ENCODE measurements at places on chromosomes 4 and X.

DNA sequence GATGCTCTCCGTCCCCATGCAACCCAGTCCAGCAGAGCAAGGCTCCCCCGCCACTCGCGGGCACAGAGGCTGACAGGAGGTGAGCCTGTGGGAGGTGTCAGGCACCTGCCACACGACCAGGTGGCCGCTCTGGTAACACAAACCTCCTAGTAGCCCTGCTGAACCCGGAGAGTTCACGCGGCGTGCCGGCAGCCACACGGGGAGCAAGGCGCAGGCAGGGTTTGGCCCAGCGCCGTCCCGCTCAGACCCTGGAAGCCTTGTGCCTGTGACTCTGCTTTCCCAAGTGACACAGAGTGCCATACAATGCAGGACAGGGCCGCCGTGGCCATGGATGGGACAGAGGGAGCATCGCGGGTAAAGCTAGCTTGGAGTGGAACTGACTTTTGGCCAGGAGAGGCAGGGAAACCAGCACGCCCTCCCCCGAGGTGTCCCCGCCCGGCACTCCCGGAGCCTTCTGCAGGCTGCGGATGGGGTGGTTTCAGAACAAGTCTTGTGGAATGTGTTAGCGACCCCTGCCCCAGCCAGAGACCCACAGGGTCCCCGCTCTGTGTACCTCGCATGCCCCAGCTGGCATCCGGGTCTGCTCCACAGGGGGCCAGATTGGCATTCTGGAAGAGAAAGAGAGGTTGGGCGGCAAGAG is 44.7 kb upstream of the AFAP1 start:
- no peaks in the 10 kb centered on the region for H3K36me3 ChIP-seq
- no peak for DNase-seq
- no peak overlapping the region for H3K4me3 ChIP-seq

GRCh38 chr4:26237916-26238315 is 82.9 kb upstream of the RBPJ start:
- H3K27ac ChIP-seq = no peak overlapping the region
- H3K4me3 ChIP-seq = no peak overlapping the region
- H3K36me3 ChIP-seq = no peaks in the 10 kb centered on the region
- H3K4me1 ChIP-seq = peaks cover 12% of the 10 kb centered on the region
- peaks cover 12% of the 10 kb centered on the region for H3K27me3 ChIP-seq
- DNase-seq = no peak

- H3K27ac ChIP-seq = no peak overlapping the region
- H3K27me3 ChIP-seq = peaks cover 13% of the 10 kb centered on the region
- H3K4me1 ChIP-seq = no peaks in the 10 kb centered on the region
- DNase-seq = no peak
These were observed 3.4 kb upstream of the GABRE start for GRCh38 chrX:151977923-151978322.

DNA sequence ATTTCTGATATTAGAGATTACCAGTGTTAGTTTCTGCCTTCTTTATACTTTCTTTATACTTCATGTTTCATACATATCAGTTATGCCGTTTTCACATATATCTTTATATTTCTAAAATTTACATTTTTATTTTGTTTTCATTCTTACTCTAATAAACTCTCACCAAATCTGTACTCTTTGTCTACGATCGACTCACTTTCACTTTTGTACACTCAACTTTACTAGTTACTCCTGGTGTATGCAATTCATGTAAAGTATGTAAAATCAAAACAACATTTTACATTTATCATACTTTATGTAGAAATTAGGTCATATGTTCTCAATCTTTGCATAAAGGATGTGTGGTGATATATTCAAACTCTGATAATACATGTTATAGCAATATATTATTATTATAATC is 59.9 kb downstream of the UGT2A3 start:
- H3K27me3 ChIP-seq = no peaks in the 10 kb centered on the region
- no peak overlapping the region for H3K4me3 ChIP-seq
- no peak overlapping the region for H3K27ac ChIP-seq
- DNase-seq = no peak

GRCh38 chr4:147025042-147025441 is 79.4 kb upstream of the TTC29 start:
- H3K27me3 ChIP-seq = no peaks in the 10 kb centered on the region
- no peak overlapping the region for H3K4me3 ChIP-seq
- no peaks in the 10 kb centered on the region for H3K36me3 ChIP-seq
- no peak overlapping the region for H3K27ac ChIP-seq

DNA sequence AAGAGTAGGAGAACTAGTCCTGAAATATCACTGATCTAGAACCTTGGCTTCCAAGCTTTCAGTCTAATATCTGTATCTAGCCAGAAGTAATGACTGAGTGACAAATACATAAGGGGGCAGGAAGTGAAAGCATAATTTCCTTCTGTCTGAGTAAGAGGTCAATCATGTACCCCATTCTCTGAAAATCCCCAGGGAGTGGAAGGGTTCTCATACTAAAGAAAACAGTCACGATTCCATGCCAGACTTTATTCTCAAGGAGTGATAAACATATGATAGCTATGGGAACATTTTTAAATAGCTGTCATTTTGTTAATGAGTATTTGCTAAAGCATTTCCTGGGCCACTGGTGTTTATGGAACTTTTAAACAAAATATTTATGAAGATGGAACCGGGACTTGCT is 308.5 kb downstream of the ARHGAP24 start:
- H3K36me3 ChIP-seq = no peaks in the 10 kb centered on the region
- DNase-seq = no peak
- peaks cover under 1% of the 10 kb centered on the region for H3K27me3 ChIP-seq
- H3K4me1 ChIP-seq = no peaks in the 10 kb centered on the region

- no peak overlapping the region for H3K4me3 ChIP-seq
- H3K27me3 ChIP-seq = no peaks in the 10 kb centered on the region
- no peak for DNase-seq
These were observed 1176.2 kb downstream of the PCDH7 start for GRCh38 chr4:31896349-31896748.

GRCh38 chr4:68451246-68452211 is 4.3 kb downstream of the TMPRSS11E start:
- H3K36me3 ChIP-seq = no peaks in the 10 kb centered on the region
- H3K27me3 ChIP-seq = no peaks in the 10 kb centered on the region
- H3K4me1 ChIP-seq = peaks cover 14% of the 10 kb centered on the region
- H3K4me3 ChIP-seq = no peak overlapping the region

DNA sequence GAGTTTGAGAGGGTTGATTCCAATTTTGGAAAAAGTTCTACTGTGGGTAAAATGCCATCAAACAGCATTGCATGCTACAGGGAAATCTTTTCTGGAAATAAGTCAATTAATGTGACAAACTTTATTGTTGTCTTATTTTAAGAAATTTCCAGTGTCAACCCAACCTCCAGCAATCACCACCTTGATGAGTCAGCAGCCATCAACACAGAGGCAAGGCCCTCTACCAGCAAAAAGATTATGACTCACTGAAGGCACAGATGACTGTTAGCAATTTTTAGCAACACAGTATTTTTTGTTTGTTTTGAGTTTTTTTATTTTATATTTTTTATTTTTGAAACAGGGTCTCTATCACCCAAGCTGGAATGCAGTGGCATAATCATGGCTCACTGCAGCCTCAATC is 165.4 kb upstream of the C1QTNF7 start:
- no peaks in the 10 kb centered on the region for H3K36me3 ChIP-seq
- H3K4me1 ChIP-seq = no peaks in the 10 kb centered on the region
- no peak overlapping the region for H3K27ac ChIP-seq
- H3K4me3 ChIP-seq = no peak overlapping the region

- no peak overlapping the region for H3K27ac ChIP-seq
- H3K4me1 ChIP-seq = no peaks in the 10 kb centered on the region
- H3K4me3 ChIP-seq = no peak overlapping the region
- no peak for DNase-seq
- no peaks in the 10 kb centered on the region for H3K36me3 ChIP-seq
These were observed 189.0 kb upstream of the HCCS start for GRCh38 chrX:10922159-10922558.

- peaks cover 29% of the 10 kb centered on the region for H3K4me1 ChIP-seq
- H3K36me3 ChIP-seq = peaks cover 13% of the 10 kb centered on the region
- no peak overlapping the region for H3K4me3 ChIP-seq
These were observed 7.8 kb downstream of the YTHDC1 start for GRCh38 chr4:68342134-68342533.

DNA sequence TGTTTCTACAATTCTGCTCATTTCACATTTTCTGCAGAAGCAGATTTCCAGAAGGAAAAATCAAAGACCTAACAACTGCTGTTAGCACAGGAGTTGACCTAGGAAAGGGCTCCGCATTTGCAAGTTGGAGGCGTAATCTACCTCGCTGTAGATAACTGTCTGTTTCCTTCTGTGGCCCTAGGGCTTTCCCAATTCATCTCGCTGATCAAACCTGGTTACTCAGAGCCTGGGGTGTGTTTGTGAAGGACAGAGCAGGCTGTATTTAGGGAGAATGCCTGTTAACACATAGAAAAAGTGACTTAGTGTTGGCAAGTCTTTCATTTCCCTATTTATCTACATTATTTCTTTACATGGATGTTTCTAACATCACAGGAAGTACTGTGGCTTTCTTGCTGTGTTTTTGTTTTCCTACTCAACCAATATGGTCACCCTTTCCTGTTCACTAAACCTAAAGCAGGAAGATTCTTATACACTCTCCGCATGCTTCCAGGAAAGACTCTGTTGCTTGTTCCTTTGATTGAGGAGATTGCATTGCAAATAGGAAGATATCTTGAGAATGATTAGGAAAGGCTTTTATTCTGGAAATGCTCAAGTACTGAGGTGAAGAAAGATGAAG is 40.5 kb downstream of the AGA start:
- peaks cover 16% of the 10 kb centered on the region for H3K36me3 ChIP-seq
- DNase-seq = no peak
- H3K27ac ChIP-seq = peak overlapping the region; percentile 82
- peak overlapping the region; percentile 58 for H3K4me3 ChIP-seq
- H3K27me3 ChIP-seq = no peaks in the 10 kb centered on the region

DNA sequence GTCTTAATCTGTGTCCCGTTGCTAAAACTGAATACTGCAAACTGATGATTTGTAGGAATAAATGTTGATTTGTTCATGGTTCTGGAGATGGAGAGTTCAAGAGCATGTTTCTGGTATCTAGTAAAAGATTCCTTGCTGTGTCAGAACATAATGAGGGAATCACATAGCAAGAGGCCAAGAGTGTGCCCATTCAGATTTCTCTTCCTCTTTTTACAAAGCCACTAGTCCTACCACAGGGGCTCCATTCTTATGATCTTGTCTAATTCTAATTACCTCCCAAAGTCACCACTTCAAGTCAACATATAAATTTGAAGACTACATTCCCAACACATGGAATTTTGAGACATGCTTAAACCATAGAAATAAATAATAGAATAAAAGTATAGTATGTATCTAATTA is 608.8 kb upstream of the EPHA5 start:
- H3K36me3 ChIP-seq = no peaks in the 10 kb centered on the region
- no peaks in the 10 kb centered on the region for H3K27me3 ChIP-seq
- no peak overlapping the region for H3K27ac ChIP-seq
- no peak overlapping the region for H3K4me3 ChIP-seq
- no peaks in the 10 kb centered on the region for H3K4me1 ChIP-seq

DNA sequence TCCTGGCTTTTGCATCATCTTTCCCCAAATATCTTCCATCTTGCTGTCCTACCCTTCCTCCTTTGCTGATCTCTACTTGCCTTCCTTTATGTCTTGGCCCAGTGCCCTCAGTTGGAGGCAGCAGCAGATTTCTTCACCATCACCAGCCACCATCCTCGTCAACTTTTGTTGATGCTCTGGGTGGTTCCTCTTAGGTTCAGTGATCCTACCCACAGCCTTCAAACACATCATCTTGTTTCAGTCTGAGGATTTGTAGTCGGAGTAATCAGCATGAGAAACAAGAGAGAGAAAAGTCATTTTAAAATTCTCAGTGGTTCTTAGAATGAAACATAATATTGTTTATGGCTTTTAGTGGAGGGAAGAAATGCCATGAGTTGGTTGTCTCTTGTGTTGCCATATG is 65.8 kb downstream of the FTHL17 start:
- no peaks in the 10 kb centered on the region for H3K36me3 ChIP-seq
- no peak for DNase-seq
- H3K4me1 ChIP-seq = no peaks in the 10 kb centered on the region
- H3K27ac ChIP-seq = no peak overlapping the region
- H3K4me3 ChIP-seq = no peak overlapping the region

DNA sequence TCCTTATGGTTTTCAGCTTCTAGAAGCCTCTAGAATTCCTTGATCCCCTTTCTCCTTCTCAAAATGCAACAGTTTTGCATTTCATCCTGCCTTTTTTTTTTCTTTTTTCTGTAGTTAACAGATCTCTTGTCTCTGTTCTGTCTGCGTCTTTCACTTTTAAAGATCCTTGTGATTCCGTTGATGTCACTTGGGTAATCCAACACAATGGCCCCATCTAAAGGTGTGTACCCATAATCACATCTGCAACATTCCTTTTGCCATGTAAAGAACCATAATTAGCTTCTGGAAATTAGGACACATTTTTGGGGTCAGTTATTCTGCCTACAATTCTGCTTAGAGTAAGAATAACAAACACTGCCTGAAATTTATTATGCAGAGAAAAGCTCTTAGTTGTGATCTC is 1180.9 kb upstream of the ADGRL3 start:
- H3K27me3 ChIP-seq = no peaks in the 10 kb centered on the region
- DNase-seq = no peak
- no peak overlapping the region for H3K4me3 ChIP-seq
- no peak overlapping the region for H3K27ac ChIP-seq

DNA sequence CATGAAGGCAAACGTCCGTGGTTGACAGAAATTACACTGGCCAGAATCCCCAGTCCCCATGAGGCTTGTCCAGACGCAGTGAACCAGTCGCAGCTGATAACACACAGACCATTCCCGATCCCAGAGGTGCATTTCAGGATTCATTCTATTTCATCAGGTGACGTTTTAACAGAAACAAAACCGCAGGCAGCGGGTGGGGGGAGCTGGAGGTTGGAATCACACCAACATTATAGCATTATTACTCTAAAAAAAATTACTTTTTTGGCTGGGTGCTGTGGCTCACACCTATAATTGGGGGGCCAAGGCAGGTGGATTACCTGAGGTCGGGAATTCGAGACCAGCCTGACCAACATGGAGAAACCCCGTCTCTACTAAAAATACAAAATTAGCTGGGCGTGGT is 25.2 kb downstream of the NOP14 start:
- H3K36me3 ChIP-seq = peaks cover 20% of the 10 kb centered on the region
- H3K27ac ChIP-seq = no peak overlapping the region
- peak; percentile 10 for DNase-seq
- peaks cover 34% of the 10 kb centered on the region for H3K4me1 ChIP-seq
- no peak overlapping the region for H3K4me3 ChIP-seq
- H3K27me3 ChIP-seq = no peaks in the 10 kb centered on the region

DNA sequence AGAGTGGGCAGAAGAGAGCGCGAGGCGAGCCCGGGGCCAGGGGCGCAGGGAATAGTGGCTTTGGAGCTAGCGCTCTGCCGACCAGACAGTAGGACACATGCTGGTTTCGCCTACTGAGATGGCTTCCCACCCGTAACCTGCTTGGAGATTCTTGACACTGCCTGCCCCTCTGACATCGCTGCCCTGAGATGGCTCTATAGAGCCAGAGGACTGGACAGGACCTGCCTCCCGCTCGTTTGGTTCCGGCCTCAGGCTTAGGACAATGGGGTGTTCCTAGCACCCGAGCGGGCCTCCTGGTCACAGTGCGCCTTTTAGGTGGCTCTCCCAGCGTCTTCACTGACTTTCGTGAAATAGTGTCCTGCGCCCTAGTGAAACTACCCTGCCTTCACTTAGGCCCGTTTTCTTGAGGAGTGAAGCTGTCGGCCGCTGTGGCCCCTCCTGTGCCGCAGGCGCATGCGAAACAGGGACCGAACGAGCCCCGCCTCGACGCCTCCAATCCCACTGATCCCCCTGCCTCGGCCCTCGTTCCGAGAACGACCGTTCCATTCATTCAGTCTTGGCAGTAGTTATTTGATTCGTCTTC is 608 bp downstream of the TAF1 start:
- H3K4me3 ChIP-seq = peak overlapping the region; percentile 97
- DNase-seq = peak; percentile 39
- H3K27me3 ChIP-seq = no peaks in the 10 kb centered on the region
- H3K36me3 ChIP-seq = peaks cover 14% of the 10 kb centered on the region
- H3K27ac ChIP-seq = peak overlapping the region; percentile 98
- peaks cover 17% of the 10 kb centered on the region for H3K4me1 ChIP-seq

Measured in activated naive CD8-positive, alpha-beta T cell treated with anti-CD3 and anti-CD28 coated beads, Interleukin-2, amount 10 ng/mL, durations not matched to agents 7 days and 5 days (primary cell).